ENCODE measurements at places on chromosomes 2 and 18.
A peak's percentile ranks its signal among the peaks of the same experiment; 100 is the strongest.

- no peak for DNase-seq
Measured at GRCh38 chr2:233707940-233708644, 4.6 kb upstream of the UGT1A5 start.

DNA sequence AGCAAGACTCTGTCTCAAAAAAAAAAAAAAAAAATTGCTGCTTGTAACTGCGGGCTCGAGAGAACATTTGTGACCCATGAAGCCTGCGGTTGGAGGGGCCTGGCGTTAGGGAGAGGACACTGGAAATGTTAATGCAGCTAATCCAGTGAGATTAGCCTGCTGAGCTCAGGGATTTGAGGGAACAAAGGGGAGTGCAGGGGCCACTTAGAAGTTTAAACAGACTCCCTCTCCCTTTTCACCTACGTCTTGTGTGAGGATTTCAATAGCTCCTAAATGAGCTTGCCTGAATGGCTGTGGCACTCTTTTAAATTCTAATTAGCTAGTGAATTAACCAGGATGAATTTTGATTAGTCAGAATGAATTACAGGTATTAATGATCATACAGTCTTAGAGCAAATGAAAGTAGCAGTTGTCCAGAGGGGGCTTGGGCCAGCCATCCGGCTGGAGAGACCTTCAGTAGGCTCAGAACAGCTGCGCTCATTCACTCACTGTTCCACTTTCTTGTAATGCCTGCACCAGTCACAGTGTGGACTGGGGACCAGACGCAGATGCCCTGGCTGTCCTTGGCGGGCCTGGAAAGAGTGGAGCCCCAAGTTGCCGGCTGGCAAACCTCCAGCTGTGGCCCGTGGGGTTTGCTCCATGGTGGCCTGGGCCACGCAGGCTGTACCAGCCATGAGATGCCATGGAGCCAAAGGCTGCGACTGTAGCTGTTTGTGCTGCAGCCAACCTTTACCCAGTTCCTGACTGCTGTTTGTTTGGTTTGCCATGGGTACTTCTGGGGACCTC lies 20.8 kb downstream of the LDLRAD4 start:
- DNase-seq, result no peak

DNA sequence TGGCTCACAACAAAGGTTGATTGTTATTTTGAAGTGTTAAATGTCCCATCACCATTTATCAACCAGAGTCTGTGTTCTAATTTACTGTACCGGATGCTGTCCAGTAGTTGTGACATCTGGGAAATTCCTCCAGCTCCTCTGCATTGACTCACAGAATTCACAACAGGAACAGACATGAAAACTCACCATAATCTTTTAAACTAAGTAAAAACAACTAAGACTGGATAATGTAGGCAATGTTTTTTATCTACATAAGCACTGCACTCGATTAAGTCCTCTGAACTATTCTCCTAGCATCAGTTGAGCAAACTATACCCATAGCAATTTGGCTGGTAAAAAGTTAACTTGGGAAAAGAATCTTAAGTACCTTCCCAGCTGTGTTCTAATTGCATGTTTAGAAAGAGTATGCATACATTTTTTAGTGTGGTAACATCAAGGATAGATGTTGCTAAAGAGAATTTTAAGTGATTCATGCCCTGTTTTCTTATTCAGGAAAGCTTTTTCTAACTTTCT lies 42.9 kb upstream of the MYO1B start:
- DNase-seq, result no peak

- DNase-seq, result no peak
Measured at GRCh38 chr18:61019338-61020301, 313.6 kb upstream of the CDH20 start.

DNA sequence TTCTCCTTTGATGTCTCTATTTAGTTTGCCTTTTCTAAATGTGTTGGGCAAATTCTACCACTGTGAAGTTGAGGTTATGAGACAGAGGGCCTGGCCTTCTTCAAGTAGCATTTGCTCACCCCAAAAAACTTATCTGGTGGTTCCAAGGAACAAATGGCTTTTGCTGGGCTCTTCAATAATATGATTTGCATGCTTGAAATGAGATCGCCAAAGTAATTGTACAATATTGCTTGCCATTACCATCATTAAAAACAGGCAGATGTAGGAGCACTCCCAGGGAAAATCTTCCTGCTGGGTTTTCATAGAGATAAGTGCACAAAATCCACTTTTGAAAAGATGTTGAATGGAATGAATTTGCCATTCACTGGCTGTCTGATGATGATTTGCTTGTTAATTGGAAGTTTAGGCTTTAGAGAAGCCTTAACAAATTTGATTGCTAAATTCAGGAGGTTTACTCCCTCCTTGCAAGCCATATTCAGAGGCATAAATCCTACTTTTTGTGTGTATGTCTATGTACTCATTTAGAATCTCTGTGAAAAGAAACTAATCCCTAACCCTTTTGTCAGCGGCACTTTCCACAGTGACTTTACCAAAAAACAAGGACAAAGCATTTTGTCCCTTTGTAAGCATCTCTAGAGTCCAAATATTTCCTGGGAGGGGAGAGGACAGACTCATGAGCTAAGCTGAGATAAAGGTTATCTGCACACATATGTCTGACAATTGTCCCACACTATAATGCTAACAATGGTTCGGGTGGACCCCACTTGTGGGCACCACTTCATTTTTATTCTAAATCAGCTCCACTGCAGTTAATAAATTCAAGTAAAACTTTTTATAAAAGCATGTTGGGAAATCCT lies 240.8 kb upstream of the PIK3C3 start:
- no peak for DNase-seq

DNA sequence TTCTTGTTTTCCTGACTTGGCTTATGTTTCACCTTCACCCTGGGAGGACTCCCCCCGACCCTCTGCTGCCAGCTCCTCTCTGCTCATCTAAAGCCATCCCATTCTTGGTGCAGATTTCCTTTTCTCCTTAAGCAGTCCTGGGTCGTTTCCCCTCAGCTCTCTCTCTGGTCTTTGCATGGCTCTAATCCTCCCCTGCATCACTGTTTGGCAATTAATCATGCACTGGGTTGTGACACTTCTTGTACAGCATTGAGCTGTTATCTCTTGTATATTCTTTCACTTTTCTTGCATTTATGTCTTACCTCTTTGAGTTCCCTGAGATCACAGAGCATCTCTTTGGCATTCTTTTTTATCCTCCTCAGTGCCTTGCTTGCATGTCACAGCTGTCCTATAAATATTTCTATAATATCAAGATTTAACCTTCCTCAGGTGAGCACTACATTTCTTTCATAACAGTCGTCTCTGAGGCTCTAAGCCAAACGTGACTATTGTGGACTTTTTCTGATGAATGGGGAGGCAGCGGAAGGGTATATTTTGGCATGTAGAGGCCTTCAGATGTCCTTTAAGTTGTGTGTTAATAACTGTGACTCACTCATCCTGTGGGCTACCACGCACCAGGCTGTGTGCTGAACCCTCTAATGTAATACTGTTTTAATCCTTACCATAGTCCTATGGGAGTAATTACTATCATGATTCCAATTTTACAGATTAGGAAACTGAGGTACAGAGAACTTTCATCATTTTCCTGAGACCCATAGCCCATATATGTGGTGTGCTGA lies 507.5 kb downstream of the SLC4A3 start:
- no peak for DNase-seq

DNA sequence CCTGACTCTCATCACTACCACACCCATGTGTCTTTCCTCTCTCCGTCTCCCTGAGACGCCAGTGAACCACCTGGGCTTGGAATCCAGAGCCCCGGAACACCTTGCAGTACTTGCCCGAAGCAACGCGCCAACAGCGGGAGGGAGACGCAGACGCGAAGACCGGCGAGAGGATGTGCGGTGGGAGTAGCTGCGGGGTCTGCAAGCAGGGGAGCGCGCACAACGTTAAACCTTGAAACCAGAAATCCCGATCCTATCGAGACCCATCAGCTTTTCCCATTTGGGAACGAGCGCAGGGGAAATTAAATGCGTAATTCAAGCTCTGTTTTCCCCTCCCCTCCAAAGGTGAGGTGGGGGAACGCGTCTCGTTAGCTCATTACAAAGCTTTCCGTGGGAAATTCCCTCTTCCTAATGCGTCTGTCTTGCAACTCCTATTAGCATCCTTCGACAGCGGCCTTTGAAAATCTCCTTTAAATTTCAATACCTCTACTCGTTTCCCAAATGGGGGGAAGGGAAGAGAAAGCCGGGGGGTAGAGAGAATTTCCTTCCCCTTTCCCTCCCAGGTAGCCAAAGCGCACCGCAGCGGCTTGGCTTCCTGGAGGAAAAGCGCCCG lies 421 bp upstream of the CNTNAP5 start:
- no peak for DNase-seq

GRCh38 chr2:88307817-88308216 lies 137.7 kb downstream of the THNSL2 start:
- DNase-seq, result no peak

DNA sequence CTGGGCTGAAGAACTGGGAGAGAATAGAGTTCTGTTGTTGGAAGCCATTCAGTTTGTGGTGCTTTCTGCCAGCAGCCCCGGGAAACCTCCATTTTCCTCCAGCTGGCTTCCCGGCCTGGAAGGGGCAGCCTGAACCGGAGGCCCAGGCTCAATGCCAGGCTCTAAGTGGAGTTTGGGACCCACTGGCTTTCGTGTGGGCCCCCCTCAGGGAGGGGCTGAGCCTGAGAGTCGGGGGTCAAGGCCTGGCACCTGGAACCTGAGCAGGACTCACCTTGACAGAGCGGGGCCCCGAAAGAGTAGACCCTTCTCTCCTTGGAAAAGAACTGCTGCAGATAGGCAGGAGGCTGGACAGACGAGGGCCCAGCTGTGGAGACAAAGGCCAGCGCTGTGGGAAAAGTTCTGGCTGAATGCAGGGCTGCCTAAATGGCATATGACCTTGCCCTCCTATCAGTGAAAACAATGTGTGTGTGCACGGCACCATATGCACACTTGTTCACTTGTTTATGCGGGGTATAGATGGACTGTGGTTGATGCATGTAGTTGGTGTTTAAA lies 34.8 kb upstream of the ASB18 start:
- no peak for DNase-seq

DNA sequence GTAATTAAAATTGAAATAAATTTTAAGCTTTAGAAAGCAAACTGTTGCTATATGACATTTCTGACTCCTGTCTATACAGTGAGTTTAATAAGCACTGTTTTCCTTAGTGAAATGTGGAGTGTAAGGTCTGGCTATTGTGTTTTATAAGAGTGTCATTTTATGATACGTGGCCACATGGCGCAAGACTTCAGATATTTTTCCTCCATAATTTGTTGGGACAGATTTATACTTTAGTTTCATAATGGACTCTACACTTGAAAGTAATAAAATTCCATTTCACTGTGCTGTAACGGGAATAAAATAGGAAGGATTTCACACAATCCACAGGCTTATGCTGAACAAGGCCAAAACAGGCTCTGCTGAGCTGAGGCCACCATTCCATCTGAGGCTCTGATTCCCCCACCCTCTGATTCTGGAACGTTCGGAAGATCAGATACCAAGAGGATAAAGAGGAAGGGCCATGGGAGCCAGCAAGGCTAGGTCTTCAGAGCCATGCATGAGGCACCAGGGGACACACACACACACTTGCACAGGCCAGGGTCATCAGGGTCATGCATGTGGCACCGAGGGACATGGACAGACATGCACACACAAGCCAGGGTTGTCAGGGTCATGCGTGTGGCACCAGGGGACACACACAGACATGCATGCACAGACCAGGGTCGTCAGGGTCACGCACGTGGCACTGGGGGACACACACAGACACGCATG lies 35.6 kb downstream of the HDAC4 start:
- no peak for DNase-seq

GRCh38 chr2:29314816-29315571 lies 199.8 kb downstream of the CLIP4 start:
- peak; percentile 58 for DNase-seq

Measured in stimulated activated CD8-positive, alpha-beta memory T cell treated with anti-CD3 and anti-CD28 coated beads, Interleukin-15, amount 100 ng/mL, for 48 hours (primary cell).